H9 (cell line): ENCODE measurements at places on chromosomes 1 and 21. TPM values are rescaled to one million over a fixed set of nuclear protein-coding genes. Genes with fewer than 3 reads are reported as not detected.

DNA sequence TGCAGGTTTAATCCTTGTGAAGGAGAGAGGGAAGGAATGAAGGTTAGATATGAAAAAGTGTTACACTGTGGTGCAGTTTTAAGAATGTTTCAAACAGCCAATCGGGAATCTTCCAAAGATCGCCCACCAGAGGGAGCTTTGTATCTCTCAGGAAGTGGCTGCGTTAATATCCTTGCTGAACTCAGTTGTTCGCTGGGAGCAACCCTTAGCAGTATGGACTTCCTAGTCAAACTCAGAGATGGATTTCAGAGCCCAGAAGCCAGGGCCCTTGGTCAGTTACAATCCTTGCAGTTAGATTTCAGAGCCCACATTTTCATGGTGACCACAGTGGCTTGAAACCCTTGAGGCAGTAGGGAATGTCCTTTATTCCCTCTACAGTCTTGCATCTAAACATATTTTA lies 136.2 kb downstream of the NTNG1 start:
- DNase-seq, result peak; percentile 64

The CFAP74 gene
- total RNA-seq, result 0.28 and 0.44 TPM in 2 replicates

The PDZK1 gene
- not detected in 2 replicates for total RNA-seq

- no peak for DNase-seq
Measured at GRCh38 chr1:210236386-210236839, 3.8 kb downstream of the SERTAD4 start.

GRCh38 chr1:228833911-228834688 lies 98.8 kb downstream of the RHOU start:
- DNase-seq, result no peak

The EXO5 gene
- total RNA-seq, result 13.4 and 14.2 TPM in 2 replicates

The PCSK9 gene
- 72.2 and 75.1 TPM in 2 replicates for total RNA-seq

GRCh38 chr1:110986407-110986891 lies 22.7 kb upstream of the LRIF1 start:
- no peak for DNase-seq

The NCDN gene
- total RNA-seq, result 44.2 and 48.4 TPM in 2 replicates
